ENCODE measurements at places on chromosomes 4 and X.

DNA sequence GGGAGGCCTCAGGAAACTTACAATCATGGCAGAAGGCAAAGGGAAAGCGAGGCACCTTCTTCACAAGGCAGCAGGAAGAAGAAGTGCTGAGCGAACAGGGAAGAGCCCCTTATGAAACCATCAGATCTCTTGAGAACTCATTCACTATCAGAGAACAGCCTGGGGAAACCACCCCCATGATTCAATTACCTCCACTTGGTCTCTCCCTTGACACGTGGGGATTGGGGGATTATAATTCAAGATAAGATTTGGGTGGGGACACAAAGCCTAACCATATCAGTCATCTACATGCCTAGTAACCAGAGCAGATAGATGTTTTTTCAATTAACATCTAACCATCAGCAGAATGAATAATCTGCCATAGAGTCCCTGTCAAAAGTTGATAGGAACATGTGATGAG, 30.4 kb downstream of the FAM13A start:
- no peak for DNase-seq

DNA sequence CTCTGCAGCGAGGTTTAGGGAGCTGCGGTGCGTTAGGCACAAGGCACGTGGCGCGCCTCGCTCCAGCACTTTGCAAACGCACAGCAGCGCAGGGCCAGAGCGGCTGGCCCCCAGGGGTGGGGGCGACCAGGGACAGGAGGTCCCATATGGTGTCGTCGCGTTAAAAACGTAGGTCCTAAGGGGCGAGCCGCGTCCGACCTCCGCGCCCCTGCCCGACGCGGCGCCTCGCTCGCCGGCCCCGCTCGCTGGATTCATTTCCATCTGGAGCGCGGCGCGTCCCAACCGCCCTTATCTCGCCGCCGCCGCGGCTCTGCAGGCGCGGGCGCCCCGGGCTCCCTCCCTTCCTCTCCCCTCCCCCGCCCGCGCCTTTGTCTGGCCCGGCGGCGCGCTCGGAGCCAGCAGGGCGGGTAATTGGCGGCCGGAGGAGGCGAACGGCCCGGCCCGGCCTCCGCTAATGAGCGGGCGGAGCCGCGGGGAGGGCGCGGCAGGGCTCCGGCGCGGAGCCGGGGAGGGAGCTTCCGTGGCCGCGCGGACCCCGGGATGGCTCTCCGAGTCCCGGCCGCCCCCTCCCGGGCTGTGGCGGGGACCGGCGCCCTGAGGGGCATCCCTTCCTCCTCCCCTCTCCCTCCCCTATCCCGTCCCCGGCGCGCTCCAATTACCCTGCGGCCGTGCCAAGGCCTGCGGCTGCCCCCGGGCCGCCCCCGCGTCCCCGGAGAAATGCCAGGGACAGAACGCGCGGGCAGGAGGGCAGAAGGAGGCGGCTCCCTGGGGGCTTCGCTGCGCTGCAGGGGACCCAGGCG, 409.0 kb downstream of the BCOR start:
- no peak for DNase-seq

GRCh38 chrX:77447653-77448569, 722 bp downstream of the FGF16 start:
- DNase-seq: no peak

DNA sequence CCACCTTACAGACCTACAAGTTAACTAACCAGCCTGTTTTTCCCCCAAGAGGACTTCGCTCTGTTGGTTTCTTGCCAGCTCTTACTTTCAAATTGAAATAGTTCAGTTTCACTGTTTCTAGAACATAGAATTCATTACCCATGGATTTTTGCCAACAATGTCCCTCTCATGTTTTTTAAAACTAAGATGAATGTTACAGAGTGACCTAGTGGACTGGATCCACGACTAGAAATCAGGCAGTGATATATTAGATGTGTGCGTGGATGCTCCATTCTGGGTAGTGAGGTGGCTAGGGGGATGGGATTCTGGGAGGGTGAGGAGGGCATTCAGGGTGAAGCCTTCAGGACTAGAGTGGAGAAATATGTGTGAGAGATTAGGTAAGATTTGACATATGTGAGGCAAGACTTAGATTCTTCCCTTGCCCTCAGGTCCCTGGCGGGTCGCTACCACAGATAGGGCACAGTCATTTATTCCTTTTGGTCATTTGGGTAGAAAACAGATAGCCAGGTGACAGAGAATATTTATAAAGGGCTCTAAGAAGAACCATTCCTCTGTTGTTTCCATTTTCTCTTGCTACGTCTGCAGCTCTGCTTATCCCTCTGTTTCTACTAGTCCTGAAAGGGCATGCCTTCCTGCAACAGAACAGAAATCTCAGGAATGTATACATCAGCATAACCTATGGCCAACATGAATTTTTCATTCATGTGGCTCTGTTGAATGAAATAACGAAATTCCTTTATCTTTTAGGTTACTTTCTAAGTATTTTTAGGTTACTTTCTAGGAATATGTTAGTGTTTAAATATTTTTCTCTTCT, 15.4 kb upstream of the JADE1 start:
- no peak for DNase-seq
